Airway epithelial cell (primary cell): ENCODE measurements at places on chromosomes 13 and 19. TPM values are rescaled to one million over a fixed set of nuclear protein-coding genes. Genes with fewer than 3 reads are reported as not detected.

Gene RNF17
- total RNA-seq: not detected in 2 replicates

Gene MEIS3
- total RNA-seq: 1.8 and 2.8 TPM in 2 replicates

Gene HSD17B14
- 1.1 and 2.4 TPM in 2 replicates for total RNA-seq

Gene IL4I1
- total RNA-seq: not detected in 2 replicates

Gene POU2F2
- total RNA-seq: 1.1 and 1.3 TPM in 2 replicates

Gene PTH2
- total RNA-seq: not detected in 2 replicates

Gene EPS8L1
- total RNA-seq: 112 and 125 TPM in 2 replicates

Gene CD70
- 0.35 TPM in 1 of 2 replicates, not detected in the other for total RNA-seq

Gene TMC4
- 12.6 and 12.8 TPM in 2 replicates for total RNA-seq

Gene PNPLA6
- total RNA-seq: 74.9 and 77.3 TPM in 2 replicates

Gene CFD
- 3.5 and 6.6 TPM in 2 replicates for total RNA-seq

Gene ZSWIM9
- total RNA-seq: 1.7 and 2.0 TPM in 2 replicates

Gene SOX1
- total RNA-seq: not detected in 2 replicates

Gene KANK3
- total RNA-seq: 1.2 and 4.6 TPM in 2 replicates

Gene ADGRE3
- not detected in 2 replicates for total RNA-seq

Gene NAPSA
- 0.56 and 1.1 TPM in 2 replicates for total RNA-seq

Gene PDX1
- not detected in 2 replicates for total RNA-seq

Gene FAM32A
- total RNA-seq: 76.8 and 83.1 TPM in 2 replicates

Gene CBARP
- total RNA-seq: 6.6 and 8.5 TPM in 2 replicates

Gene ADPRHL1
- under 0.01 and 0.21 TPM in 2 replicates for total RNA-seq

Gene PDE4A
- total RNA-seq: 0.09 and 0.71 TPM in 2 replicates

Gene LIPE
- total RNA-seq: 9.2 and 15.7 TPM in 2 replicates

Gene SERP2
- 0.23 and 0.56 TPM in 2 replicates for total RNA-seq

Gene RUBCNL
- not detected in 2 replicates for total RNA-seq

Gene ZNF575
- total RNA-seq: 0.28 TPM in 1 of 2 replicates, not detected in the other

Gene ERICH6B
- not detected in 2 replicates for total RNA-seq

Gene DACH1
- not detected in 2 replicates for total RNA-seq

Gene RFPL4A
- total RNA-seq: not detected in 2 replicates

Gene BCL3
- 31.5 and 32.9 TPM in 2 replicates for total RNA-seq

Gene SPC24
- total RNA-seq: 31.2 and 40.9 TPM in 2 replicates

Gene RGL3
- total RNA-seq: not detected in 2 replicates

Gene TEX26
- not detected in 2 replicates for total RNA-seq

Gene MIDN
- 32.7 and 52.6 TPM in 2 replicates for total RNA-seq

Gene MAP2K2
- 151 and 165 TPM in 2 replicates for total RNA-seq

Gene AMER2
- not detected in 2 replicates for total RNA-seq

Gene WDR88
- not detected in 2 replicates for total RNA-seq

Gene NFILZ
- not detected in 2 replicates for total RNA-seq

Gene PALM3
- total RNA-seq: 0.07 TPM in 1 of 2 replicates, not detected in the other

Gene ZNF837
- 2.9 and 3.1 TPM in 2 replicates for total RNA-seq

Gene FLT3LG
- total RNA-seq: 0.46 and 0.49 TPM in 2 replicates

Gene SLITRK5
- total RNA-seq: 0.07 and 0.09 TPM in 2 replicates

Gene ARID3A
- total RNA-seq: 5.3 and 13.5 TPM in 2 replicates

Gene ZNF749
- total RNA-seq: 10.6 and 17.5 TPM in 2 replicates

Gene POSTN
- total RNA-seq: 1.8 and 2.1 TPM in 2 replicates

Gene SULT2B1
- 60.3 and 60.8 TPM in 2 replicates for total RNA-seq

Gene CEACAM4
- not detected in 2 replicates for total RNA-seq

Gene ALDH16A1
- total RNA-seq: 37.9 and 44.0 TPM in 2 replicates

Gene TNFAIP8L1
- 5.7 and 6.1 TPM in 2 replicates for total RNA-seq

Gene NFIX
- total RNA-seq: 13.4 and 19.7 TPM in 2 replicates

Gene UGGT2
- 10.0 and 13.3 TPM in 2 replicates for total RNA-seq

Gene CYP4F8
- total RNA-seq: not detected in 2 replicates

Gene CCDC106
- 14.0 and 18.0 TPM in 2 replicates for total RNA-seq

Gene PTGIR
- total RNA-seq: 0.05 and 0.21 TPM in 2 replicates

Gene PCDH20
- 0.51 and 1.1 TPM in 2 replicates for total RNA-seq
